ENCODE measurements at places on chromosomes 3 and 15.
A peak's percentile ranks its signal among the peaks of the same experiment; 100 is the strongest.

- DNase-seq, result peak; percentile 84
Observed at GRCh38 chr15:71329497-71330260, 214.4 kb downstream of the THSD4 start.

DNA sequence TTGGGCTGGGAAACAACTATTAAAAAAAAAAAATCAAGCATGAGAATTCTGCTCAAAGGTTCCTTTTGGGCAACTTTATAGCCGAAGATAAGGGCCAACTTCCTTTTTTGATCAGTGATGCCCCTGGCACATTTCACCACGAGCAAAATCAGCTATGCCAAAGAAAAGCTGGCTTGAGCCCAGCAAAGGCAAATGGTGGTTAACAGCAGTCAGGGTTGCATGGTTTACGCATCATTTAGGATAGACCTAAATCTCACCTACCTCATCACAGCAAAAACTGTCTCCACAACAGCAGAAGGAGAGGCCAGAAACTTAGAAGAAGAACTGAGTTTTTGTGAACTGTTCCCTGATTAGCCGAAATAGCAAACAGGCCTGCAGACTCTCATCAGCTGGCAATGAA, 220.1 kb upstream of the CDIN1 start:
- DNase-seq, result no peak

DNA sequence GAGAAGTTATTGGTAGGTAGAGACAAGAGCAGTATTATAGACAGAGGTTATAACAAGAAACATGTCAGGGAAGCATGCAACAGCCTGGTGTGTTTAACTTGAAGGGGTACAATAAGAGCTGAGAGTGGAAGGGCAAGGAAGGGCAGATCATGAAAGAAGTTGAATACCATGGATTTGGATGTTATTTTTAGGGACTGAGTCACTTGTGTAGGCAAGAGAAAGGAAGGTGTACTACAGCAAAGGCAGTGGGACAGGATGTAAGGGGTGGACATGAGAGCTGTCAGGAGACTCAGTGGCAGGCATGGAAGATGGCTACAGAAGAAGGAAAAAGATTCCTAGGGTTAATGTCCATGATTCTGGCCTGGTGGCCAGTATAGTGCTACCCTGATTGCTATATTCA, 66.4 kb downstream of the TFG start:
- no peak for DNase-seq

GRCh38 chr3:195885036-195885891, 23.1 kb downstream of the TNK2 start:
- no peak for DNase-seq

GRCh38 chr3:113210604-113211329, 590 bp upstream of the BOC start:
- DNase-seq, result peak; percentile 34

GRCh38 chr3:115728013-115728412, 104.7 kb downstream of the GAP43 start:
- DNase-seq, result no peak

GRCh38 chr3:23232016-23232415, 28.9 kb downstream of the UBE2E2 start:
- DNase-seq, result peak; percentile 59

DNA sequence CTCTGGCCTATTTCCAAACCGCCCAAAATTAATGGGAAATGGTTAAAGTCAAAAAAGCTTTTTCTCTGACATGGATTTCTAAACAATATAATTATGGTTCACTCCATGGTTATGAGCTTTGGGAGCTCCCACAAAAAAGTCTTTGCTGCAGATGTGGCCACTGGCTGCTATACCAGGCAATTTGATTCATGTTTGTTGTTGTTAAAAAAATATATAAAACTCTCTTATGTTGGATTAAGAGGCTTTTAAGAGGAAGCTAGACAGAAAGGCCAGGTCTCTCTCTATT, 258.6 kb downstream of the TIGIT start:
- DNase-seq, result no peak

- peak; percentile 59 for DNase-seq
Observed at GRCh38 chr15:57367556-57367955, 8.7 kb upstream of the CGNL1 start.

- DNase-seq, result no peak
Observed at GRCh38 chr15:80530737-80531365, 126.7 kb downstream of the ARNT2 start.

DNA sequence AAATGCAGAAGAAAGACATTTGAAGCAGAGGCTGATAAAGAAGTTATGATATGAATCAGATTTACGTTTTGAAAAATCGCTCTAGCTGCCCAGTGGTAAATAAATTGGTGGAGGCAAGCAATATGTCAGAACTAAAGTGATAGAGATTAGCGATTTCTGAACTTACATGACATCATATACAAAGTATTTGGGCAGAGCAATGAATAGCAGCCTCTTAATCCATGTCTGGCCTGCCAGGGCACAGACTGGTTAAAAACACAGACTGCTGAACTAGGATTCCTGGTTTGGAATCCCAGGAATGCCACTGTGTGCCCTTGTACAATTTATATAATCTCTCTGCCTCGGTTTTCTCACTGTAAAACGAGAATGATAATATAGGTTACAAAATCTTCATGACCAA, 243.1 kb upstream of the SETMAR start:
- DNase-seq, result peak; percentile 87

DNA sequence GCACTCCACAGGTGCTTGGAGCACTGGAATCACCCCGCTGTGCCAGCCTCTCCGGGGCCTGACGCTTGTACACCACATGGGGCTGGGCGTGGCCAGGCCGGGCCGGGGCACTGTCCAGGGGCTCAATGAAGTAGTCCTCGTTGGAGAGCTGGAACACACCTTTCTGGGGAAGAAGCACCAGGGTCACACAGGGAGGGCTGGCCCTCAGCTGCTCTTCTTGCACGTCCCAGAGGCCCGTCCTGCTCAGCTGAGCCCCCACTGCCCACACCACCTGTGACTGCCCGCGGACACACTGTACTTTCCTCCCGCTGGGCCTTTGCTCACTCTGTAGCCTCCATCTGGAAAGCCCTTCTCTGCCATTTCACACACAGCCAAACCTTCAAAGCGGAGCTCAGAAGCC, 13.3 kb downstream of the ADAMTS7 start:
- DNase-seq, result no peak

DNA sequence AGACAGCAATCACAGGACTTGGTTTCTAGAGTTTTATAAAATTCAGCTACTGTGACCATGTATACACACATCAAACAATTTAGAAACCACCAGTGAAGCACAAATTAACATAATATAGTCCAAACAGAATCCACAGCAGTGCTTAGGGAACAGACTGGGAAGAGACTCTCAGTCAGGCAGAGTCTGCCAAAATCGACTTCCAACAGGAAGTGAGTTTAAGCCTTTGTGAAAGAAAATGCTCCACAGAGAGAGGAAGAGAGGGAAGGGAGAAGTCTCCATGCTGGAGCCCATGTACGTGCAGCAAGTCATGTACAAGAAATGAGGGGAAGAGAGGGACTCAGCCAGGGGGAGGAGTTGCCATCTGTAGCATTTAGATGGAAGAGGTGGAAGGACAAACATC, 172.6 kb downstream of the IL5RA start:
- no peak for DNase-seq

GRCh38 chr3:31409389-31409788, 123.3 kb upstream of the STT3B start:
- no peak for DNase-seq

DNA sequence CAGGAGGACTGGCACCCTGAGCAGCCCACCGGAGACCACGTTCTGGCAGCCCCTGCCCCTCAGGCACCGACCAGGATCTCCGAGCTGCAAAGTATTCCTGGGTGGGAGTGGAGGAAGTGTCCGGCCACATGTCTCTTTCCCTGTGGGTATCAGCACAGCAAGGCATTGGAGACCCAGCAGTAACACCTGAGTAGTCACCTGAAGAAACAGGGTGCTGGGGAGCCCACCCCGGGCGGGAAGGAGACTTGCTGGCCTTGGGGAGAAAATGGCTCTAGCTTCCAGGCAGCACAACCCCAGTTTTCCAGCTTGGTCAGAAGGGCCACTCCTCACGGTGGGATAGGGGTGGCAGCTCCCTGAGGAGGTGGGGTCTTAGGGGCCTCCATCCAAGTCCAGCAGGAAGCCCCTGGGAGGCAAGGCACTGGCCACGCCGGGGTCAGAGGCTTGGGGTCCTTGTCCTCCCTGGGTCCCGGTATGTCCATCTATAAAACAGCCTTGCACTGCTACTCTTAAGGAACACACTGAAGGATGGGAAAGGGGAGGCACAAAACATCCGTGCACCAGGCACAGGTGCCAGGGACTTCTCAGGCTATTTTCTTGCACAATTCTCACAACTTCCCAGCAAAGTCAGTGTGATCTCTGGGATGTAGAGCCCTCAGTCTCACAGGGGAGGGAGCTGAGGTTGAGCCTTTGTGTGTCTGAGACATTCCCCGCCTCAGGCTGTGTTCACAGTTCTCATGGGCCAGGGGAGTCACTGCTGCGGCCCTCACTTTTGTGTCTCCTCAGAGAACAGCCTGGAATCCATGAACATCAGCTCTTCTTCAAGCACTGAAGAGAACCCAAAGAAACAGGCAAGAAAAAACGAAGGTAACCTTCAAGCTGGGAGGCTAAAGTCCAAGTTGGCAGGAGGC, 11.9 kb downstream of the CFAP100 start:
- DNase-seq, result no peak

- DNase-seq, result peak; percentile 91
Observed at GRCh38 chr15:84947947-84948830, 33.5 kb upstream of the PDE8A start.

DNA sequence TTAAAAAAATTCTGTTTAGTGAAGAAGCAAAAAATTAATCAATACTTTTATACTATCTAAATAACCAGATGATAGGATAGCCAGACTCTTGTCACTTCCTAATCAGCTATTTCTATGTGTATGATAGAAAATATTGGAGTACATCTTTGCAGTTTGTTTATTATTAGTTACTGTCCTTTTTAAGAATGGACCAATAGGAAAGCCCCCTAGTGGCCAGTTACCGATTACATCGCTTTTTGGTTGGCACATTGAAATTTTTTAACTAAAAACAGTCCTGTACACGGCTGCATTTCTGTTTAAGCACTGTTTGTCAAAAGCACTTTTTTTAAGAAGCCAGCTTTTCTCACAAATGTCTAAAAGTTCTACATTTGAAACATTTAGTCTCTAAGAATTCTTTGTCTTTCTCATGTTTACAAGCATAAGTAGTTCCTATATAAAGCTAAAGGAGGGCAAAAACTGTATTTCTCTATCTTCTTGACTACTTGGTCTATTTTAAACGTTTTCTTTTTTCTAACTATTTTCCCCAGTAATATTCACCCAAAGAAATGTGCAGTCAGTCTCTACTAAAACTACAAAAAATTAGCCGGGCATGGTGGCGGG, 253.2 kb upstream of the LRTM1 start:
- peak; percentile 55 for DNase-seq

- peak; percentile 3 for DNase-seq
Observed at GRCh38 chr3:38054499-38055001, 15.5 kb downstream of the DLEC1 start.

GRCh38 chr3:156291272-156292123, 171.1 kb downstream of the KCNAB1 start:
- peak; percentile 34 for DNase-seq

DNA sequence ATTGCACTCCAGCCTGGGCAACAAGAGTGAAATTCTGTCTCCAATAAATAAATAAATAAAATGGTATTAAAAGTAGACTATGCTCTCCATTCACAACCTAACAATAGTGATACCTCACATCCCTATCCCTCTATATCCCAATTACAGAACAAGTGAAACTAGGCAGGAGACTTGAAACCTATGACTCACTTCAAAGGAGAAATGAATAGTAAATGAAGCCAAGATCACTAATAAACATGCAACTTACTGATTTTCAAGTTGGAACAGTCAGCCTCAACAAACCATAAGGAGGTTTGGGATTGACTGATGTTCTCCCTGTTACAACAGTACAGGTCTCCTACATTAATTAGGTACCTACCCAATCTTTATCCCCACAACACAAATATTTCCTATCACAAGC, 103.4 kb downstream of the GSK3B start:
- peak; percentile 43 for DNase-seq

DNA sequence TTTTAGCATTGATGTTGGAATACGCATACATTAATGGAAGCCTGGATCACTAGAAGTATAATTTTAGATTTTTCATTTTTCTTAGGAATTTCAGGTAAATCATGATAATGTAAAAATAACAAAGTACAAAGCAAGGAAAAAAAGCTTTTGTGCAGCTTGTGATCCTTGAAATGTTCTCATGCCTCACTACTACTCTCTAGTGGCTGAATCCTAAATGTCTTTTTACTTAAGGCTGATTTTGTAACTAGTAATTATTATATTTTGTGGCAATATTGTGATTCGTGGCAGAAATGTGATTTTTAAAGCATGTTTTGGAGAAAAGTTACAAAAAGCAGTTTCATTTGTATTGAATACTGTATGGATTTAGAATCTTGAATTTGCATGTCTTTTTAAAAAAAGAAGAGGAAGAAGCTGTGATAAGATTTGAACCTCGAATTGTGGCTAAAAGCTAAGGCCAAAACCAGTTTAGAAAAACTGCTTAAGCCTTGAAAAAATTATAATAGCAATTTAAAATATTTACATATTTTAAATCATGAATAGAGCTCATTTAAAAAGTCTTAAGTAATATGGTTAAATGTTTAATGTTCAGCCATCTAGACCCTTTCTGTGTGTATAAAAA, 39.0 kb downstream of the U2SURP start:
- peak; percentile 44 for DNase-seq

DNA sequence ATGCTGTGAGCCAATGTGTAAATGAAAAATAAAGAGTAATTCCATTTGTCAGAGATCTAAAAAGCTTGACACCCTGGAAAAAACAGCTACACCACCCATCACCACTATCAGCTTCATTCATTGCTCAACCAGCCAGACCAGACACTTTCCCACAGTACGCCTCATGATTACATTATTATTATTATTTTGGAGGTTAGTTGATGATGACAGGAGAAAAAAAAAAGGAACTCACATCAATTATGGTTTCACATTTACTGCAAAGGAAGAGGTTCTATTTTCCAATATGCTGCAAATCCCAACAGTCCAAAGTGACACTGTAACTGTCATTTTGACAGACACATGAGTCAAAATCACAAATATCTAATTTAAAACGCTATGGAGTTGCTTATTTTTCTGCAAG, 134.7 kb upstream of the TSC22D2 start:
- no peak for DNase-seq

DNA sequence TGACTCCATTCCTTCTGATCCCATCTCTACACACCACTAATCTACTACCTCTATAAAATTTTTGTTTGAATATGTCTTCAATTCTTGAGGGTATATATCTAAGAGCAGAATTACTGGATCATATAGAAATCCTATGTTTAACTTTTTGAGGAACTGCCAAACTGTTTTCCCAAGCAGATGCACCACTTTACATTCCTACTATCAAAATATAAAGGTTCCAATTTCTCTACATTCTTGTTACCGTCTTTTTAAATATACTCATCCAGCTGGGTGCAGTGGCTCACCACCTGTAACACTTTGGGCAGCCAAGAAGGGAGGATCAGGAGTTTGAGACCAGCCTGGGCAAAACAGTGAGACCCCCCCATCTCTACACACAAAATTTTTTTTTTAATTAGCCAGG, 268.0 kb downstream of the SCAPER start:
- no peak for DNase-seq
